ENCODE measurements at places on chromosomes 6 and 20.

GRCh38 chr6:87656857-87657256 is 45.2 kb downstream of the AKIRIN2 start:
- DNase-seq = no peak

GRCh38 chr6:81562169-81562568 is 190.3 kb downstream of the TENT5A start:
- peak; percentile 79 for DNase-seq

DNA sequence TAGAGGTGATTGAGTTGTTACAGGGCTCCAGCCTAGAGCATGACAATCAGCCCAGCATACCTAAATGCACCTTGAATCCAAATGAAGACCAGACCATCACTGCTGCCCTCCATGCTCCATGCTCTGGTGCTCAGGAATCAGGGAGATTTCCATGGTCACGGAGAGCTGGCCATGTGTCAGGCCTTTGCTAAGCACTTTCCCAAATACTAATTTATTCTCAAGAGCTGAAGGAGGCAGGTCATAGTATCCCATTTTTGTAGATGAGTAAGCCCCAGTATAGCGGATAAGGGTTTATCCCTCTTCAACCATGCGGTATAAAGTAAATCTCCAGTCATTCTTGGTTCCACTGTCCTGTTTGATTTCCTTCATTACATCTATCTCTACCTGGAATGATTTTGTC is 240.8 kb downstream of the TFAP2A start:
- no peak for DNase-seq

DNA sequence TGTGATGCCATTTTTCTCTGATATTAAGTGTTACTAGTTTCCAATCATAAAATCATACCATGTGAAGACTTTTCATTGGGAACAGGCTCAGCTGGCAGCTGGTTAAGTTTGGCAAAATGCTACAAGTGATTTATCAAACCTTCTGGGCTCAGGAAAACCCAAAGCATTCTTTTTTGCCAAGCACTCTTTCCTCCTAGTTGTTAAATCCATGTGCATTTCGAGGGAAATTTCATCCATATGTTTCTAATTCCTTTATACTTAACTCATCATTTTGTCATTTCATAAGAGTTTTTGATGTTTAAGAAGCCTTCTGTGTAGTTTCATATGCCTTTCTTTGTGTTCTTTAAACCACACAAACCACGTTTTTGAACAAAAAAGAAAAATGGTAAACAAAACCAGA is 217.6 kb upstream of the PDE10A start:
- DNase-seq = peak; percentile 71

DNA sequence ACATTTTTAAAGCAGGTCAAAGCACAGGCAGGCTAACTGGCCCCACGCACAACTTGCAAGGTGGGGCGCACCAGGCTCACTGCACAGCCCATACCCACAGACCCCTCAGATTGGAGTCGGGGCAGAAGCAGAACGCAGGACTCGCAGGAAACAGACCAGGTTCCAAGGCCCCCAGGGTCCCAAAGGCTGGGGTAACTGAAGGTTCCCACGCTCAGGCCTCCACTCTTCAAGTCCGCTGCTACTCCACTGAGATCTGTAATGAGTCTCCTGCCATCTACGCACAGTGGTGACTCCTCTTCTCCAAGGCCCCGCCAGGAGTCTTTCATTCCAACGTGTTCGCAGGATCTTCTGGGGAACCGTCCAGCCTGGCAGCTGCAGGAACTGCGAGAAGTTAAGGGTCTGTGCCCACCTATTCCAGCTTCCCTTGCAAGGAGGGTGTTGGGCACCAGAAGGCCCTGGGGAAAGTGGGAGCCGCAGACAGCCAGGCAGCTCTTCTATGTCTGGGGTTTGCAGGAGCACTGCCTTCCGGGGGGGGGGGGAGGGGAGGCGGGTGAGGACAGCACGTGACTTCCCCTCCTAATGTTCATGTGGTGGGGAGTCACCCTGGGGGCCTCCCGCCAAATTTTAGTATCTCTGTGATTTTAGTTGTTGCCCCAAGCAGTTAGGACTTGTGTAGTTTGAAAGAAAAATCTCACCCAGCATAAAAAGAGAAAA is 2.0 kb upstream of the TAF4 start:
- DNase-seq = no peak
